ENCODE measurements at places on chromosomes 7 and 10.
A peak's percentile ranks its signal among the peaks of the same experiment; 100 is the strongest.

DNA sequence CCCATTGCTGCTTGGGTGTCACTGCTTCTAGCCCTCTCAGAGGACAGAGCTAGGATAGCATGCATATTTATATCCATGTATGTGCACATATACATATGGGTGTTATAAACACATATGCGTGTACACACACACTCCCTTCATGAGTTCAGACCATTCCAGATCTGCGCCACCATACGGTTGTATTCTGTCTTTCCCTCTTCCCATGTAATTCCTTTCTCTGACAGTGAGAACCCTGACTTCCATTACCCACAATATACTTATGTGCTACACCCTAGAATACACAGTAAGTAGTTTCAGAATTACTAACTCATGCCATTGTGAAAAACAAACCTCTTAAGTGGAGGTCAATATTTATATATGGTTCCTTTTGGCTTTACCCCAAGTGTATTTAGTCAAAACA lies 116.6 kb upstream of the SAMD8 start:
- DNase-seq = no peak

GRCh38 chr10:30187010-30187409 lies 127.6 kb upstream of the JCAD start:
- no peak for DNase-seq

DNA sequence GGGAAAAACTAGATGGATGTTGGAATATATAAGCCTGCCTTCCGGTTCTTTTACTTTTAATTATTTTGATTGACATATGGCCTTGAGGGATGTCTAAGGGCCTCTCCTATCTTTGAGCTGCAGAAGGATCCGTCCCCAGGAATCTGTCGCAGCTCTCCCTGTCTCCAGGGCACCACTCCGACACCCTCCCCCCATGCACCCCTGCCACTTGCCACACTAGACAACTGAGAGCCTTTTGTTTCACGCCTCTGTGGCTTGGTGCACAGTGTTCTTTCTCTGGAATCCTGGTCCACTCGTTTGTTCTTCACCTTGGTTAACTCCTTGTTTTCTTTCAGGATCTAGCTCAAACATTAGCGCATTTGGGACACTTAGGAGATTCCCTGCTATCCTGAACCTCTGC lies 124.1 kb upstream of the EFCAB10 start:
- no peak for DNase-seq

- no peak for DNase-seq
Observed at GRCh38 chr7:77399816-77400215, 16.3 kb downstream of the GSAP start.

DNA sequence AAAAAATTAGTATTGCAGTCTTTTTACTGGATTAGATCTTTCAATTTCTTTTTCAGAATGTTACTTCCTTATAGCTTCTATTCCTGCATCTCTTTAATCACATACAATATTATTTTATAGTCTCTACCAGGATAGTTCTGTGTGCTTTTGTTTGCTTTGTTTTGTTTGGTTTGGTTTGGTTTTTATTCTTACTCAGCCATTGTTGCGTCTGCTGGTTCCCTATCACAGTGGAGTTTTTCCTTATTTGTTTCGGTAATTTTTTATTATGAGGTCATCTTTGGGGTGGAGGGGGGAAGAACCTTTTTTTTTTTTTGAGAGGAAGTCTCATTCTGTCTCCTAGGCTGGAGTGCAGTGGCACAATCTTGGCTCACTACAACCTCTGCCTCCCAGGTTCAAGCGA lies 9.0 kb upstream of the BAIAP2L1 start:
- no peak for DNase-seq

DNA sequence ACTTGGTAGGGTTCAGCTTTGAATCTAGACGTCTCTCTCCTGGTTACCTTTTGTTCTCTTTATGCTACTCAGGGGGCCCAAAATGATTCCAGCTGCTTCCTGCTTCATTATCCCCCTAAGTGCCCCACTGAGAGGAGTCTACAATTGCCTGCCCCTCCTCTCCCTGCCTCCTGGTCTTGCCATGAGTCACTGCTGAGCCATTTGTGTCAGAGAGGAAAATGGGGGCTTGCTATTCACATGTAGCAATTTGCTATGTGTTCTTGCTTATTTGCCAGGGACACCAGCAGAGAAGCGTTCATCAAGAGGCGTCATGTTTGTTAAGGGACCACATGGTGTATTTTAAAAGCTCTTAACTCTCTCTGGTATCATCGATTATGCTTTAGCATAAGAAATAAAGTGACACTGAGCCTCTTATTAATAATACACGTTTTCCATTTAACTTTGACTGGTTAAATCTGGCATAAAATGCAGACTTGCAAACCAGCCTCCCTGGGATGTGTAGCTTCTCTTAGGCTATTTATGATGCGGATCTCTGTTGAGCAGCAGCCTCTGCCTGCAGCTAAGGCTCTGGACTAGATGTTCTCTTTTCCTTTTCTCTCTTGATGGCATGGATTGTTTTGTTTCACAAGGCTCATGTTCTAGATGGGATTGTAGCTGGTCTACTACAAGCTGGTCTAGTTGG lies 239.3 kb downstream of the AUTS2 start:
- peak; percentile 94 for DNase-seq

GRCh38 chr7:74002474-74003017 lies 25.4 kb upstream of the ELN start:
- no peak for DNase-seq

GRCh38 chr10:3099291-3100092 lies 32.1 kb downstream of the PFKP start:
- DNase-seq = no peak

DNA sequence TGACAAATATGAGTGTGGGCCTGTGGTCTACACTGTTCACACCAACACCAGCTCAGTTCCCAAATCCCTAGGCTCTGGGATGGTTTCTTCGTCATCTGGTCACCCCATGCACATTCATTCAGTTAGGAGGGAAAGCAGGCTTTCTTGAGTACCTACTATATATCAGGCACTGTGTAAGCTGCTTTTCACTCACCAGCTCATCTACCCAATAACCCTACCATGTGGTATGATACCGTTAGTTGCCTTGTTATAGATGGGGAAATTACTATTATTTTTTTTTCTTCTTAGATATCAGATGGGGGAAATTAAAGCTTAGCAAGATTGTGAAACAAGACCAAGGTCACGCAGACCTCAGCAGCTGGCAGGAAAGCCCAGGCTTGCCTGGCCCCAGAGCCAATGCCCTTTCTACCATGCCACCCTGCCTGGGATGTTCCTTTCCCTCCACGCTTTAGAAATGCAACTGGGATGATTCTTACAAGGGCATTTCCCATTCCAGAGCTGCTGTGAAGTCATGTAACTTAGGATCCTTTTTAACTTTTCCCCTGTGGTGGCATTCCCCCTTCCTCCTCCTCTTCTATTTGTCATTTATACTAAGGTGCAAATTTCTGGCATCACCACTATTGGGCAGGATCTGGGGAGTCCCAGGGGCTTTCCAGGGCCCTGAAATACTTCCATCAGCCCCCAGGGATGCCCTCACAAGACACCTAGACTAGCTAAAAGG lies 93.1 kb upstream of the EFCAB10 start:
- DNase-seq = no peak

- peak; percentile 3 for DNase-seq
Observed at GRCh38 chr10:71270301-71271220, 48.5 kb upstream of the SLC29A3 start.

DNA sequence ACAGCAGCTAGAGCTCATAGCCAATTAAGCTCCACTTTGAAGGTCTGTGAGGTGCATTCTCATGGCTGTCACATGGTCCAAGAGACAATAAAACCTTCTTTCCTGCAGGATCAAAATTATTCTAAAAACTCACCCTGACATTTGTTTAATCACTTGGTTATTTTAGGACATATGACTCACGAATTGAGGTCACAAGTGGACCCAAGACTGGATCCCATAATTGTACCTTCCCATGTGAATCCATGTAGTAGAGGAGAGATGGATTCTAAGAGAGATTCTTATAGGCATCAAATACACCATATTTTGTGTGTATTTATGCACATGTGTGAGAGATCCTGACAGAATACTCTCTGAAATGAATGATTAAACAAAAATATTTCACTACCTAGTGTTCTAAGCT lies 18.1 kb downstream of the POLR1F start:
- DNase-seq = no peak

DNA sequence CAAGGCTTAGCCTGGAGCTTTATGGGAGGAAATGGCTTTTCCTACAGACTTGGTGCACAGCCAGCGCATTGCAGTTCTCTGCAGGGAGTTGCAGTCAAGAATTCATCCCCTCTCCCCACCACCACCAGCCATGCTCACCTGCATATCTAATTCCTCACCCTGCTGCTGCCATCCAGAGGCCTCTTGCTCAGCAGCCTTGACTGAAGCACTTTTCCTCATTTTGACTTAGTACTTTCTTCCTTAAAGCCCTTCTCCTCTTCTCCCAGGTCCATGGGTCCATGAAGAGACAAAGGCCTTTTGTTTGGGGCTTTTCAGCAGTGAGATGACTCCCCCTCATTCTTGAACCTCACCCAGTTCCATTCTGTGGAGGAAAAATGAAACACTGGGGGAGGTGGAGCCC lies 39.7 kb upstream of the GPR141 start:
- no peak for DNase-seq

DNA sequence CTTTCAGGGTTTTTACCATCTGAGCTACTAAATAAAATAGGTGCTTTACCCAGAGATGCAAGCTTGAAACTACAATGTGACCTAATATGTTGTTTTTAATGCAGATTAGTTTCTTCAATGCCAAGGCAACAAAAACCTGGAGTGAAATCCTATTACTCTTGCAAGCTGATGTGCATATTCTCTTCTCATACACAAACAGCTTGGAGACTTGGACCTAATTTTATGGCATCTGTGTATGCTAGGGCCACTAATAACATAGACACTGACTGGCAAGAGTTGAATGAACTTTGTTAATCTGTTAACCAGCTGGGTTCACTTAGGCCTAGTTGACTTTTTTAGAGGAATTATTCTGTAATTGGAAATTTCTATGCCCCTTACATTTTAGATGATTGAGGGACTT lies 23.4 kb upstream of the SMIM30 start:
- no peak for DNase-seq

- DNase-seq = no peak
Observed at GRCh38 chr10:34804306-34804705, 10.8 kb downstream of the PARD3 start.

- DNase-seq = no peak
Observed at GRCh38 chr7:37674531-37674930, 9.0 kb upstream of the GPR141 start.

DNA sequence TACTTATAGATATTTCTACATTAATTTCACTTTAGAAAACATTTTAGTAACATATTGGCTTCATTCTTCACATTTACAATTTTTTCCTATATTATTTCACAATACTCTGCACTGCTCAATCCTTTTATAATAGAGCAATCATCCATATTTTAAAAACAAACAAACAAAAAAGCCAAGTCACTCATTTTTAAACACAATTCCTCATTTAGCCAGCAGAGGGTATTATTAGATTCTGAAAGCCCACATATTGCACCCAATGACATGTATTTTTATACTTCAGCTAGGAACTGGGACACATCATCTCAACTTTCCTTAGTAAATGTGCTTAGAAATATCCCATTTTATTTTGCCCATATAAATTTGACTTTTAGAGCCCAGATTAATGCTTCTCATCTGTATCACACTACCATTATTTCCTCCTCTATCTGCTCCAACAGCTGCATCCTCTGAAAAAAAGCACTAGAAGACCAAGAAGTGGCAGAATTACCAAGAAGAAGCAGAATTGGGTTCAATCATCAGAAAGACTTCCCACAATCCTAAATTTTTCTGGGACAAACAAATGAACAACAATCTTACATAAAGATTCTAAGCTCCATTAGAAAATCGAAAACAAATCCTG lies 29.5 kb downstream of the CTNNA3 start:
- DNase-seq = no peak

- no peak for DNase-seq
Observed at GRCh38 chr7:50923476-50923875, 140.8 kb upstream of the GRB10 start.

DNA sequence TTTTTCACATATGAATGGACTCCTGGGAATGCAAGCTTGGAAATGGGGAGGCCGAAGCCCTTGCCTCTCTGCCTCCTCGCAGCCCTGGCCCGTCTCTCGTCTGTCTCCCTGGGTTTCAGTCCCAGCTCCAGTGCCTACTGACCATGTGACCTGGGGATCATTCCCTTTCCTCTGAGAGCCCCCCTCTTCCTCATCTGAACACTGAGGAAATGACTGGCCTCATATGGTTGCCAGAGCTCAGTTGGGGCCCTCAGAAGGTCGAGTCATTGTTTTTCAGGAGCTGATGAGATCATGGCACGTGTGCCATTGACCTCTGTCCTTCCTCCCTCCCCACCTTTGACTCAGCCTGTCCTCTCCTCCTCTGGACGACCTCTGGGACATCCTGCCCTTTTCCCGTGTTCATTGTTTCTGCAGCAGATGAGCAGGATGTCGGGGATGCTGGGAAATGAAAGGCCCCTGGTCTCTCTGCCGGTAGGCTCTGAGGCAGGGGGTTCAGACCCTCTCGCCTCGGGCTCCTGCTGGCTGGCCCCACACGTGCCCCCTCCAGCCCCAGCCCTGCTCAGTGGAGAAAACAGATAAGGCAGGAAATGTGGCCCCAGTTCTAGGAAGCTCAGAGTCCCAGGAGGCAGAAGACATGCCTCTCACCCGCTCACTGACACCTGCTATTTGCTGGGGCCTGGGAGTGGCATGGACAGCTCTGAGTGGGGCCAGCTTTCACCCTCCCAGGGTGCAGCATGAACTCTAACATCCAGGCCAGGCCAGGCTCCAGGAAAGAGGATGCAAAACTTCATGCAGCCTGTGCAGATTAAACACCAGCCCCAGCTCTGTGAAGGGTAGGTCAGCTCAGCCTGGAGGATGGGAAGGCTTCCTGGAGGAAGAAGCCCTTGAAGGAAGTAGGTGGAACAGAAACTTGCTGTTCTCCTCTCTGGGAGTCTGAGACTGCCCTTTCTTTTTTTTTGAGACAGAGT lies 8.3 kb upstream of the PPP1R35 start:
- DNase-seq = no peak

DNA sequence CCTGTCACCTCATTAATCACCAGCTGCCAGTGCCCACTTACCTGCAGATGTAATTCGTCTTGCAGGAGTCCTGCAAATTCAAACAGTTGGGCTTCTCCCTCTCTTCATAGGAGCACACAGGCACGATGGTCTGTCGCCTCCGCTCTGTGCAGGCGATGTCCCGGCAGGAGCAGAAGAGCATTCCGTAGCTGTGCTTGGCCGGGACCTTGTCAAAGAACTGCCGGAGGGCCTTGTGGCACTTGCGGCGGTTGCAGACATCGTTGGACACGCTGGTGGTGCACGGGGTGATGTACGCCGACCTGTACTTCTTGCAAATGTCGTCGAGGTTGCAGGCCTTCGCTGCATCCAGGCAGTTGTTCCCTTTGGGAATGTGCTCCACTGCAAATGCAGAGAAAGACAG lies 147.8 kb downstream of the GFRA1 start:
- no peak for DNase-seq

- no peak for DNase-seq
Observed at GRCh38 chr10:101146392-101147251, 15.5 kb downstream of the TLX1 start.

GRCh38 chr10:72834183-72834825 lies 59.2 kb upstream of the OIT3 start:
- DNase-seq = no peak

DNA sequence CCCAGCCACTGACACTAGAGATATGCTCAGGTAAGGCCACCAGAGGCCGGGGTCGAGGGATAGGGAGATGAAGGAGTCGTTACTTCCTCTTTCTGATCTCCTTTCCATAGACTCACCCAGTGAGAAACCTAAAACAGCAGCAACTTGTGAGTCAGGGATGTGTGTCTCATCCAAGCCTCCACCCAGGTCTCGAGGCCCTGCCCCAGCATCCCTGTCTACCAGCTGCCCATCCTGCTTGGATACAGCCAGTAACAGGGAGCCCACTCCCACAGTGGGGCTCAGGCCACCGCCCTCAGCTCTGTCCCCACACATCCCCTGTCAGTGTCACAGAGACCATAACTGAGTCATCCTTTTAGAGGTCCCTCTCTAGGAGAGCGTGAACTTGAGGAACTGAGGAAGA lies 49.6 kb upstream of the CHST15 start:
- DNase-seq = no peak
